BE2C (cell line): ENCODE measurements at places on chromosomes 7 and 10.
A peak's percentile ranks its signal among the peaks of the same experiment; 100 is the strongest.

GRCh38 chr7:112205343-112206237 lies 609 bp downstream of the DOCK4 start:
- peak; percentile 64 for DNase-seq

DNA sequence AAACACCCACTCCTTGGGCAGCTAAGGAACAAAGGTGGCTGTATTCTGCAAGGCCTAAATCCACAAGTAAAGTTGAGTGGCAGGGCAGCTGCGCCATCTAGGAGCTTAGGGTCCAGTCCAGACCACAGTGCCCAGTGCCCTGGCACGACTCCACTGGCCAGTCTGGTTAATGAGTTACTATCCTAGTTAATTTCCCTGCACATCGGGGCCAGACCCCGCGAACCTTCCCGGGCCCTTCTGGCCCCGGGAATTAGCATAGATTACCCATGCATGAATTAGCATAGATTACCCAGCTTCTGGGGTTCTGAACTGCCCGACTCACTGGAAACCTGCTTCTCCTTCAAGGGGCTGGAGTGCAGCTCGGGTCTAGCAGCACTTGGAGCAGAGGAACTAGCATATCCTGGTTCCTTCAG lies 3.2 kb upstream of the EMX2 start:
- no peak for DNase-seq

DNA sequence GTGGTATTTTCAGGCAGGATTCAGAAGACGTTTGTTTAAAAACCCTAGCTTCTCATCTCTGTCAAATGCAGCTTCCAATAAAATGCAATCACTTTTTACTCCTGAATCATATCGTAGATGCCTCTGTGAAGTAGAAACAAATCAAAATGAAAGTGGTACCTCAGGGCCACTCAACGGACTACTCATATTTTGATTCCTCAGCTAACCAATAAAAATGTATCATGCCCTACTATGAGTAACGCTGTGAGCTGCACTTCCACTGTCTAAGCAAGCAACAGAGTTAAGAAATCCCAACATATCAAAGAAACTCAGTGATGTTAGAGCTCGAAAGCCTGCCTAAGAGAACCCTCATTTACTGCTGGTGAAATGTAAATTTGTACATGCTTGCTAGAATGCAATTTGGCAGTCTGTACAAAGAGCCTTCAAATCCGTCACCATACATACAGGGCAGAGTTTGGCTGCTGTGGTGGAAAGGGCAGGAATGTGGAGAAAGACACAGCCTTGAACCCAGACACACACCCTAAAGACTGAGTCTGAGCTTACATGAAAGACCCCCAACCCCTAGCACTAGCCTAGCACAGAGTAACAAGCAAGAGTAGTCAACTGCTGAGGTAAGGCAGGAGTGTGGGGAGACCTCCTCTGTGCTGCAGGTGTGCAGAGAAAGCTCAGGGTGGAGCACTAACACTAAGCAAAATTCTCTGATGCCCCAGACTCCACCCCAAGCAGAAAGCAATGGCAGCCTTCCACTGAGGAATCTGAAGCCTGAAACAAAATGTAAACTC lies 151.5 kb downstream of the ANK3 start:
- peak; percentile 18 for DNase-seq

DNA sequence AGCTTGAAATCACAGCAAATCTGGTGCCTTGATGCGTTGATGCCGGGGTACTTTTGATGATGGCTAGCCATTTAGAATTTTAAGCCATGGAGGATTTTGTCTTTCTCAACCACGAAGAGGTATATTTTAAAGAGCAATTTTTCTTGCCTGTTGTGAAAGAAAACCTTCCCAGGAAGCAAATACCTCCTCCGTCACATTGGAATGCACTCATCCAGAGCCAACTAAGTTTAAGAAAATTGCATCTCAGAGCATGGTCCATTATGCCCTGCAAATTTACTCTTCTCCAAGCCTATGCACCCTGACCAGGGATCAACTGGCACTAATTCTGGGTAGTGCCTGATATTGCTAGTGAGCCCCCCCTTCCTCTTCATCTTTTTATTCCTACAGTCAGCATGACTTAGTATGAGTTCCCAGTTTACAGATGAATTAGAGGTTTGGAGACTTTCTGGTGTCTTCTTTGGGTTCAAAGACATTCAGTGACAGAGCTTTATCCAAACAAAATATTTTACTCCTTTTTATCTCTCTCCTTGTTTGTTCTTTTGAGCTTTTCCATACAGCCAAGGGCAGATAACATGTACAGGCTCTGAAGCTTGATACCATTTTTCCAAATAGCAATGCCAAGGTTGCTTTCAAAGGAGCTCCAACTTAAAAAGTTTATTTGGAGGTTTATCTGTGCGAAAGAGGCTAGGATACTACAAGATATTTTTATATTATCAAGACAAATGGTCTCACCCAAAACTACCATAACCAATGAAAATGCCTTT lies 56.6 kb upstream of the ANK3 start:
- no peak for DNase-seq

GRCh38 chr7:128407751-128408708 lies 1.8 kb downstream of the IMPDH1 start:
- DNase-seq = no peak

DNA sequence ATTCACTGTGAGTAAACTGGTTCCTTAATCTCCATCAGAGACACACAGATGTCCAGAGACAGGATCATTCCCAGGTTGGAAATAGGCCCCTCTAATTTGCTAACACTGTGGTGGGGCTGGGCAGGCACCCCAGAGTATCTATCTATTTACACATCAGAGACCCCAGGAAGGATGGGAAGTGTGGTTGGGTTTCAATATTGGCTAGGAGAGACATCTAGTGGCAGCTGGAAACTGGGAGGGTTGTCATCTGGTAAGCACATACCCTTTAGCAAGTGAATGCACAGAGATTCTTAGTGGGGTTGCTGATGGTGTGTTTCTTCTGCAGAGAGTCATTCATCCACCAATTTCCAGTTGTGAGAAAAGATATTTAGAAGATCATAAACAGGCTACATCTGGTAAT lies 36.0 kb upstream of the NRG3 start:
- no peak for DNase-seq

DNA sequence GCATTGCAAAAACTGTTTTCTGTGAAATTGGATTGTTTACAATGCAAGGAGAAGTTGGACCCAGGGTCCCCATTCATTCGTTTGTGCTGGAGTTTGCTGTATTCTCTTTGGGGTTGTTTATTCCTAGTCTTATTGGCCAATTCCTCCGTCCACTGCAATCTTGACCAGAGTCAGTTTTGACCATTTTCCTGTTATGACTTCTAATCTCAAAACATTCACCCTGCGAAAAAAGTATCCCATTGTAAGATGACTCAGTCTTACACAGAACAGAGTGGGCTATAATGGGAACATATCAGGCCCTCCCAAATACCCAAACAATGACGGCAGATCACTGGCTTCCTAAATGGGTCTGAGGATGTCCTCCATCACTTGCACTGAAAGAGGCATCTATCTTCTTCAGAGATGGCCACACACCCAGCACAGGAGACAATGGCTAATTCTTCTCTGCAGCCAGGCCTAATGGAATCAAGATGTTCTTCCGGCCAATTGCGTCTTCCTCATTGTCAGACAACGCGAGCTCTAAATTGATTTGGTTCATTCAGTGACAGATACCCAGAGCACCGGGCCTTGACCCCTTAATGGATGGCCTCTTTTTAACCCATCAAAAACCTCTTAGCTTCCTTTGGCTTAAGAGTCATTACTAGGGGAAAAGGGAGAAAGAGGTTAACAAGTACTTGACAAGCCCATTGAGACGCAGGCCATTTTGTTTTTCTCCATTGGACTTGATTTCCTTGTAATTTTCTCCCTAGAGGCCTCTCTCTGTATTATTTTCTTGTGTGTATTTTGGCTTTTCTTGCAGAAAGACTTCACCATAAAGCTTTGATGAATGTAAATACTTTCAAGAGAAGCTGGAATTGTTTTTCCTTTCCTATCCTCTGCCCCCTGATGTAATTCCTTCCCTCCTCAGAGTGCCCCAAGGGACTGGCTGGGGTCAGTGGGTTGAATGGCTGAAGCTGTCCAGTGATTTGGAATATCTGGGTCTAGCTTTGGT lies 129.6 kb downstream of the PRPF18 start:
- no peak for DNase-seq

GRCh38 chr10:119268871-119269506 lies 61.6 kb downstream of the GRK5 start:
- no peak for DNase-seq

- DNase-seq = no peak
Measured at GRCh38 chr10:90530521-90530920, 327.3 kb downstream of the HTR7 start.

GRCh38 chr7:75631711-75632110 lies 107.0 kb downstream of the HIP1 start:
- DNase-seq = no peak

- DNase-seq = no peak
Measured at GRCh38 chr10:81303656-81304055, 571.3 kb upstream of the NRG3 start.

DNA sequence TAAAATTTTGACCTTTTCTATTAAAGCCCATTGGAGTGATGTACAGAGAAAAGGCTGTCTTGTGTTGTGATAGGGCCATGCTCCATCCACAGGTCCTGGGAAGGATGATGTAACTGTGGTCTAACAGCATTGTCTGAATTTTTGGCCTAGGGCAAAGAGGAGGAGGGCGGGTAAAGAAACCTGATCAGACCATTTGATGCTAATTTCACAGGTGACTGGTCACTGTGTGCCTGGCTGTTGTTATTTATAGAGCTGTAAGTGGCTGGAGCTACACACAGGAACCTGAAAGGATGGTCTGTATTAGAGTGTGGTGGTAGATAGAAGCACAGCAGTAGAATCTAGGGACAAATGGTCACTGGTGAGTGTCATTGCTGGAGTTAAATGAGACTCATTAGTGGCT lies 182.1 kb downstream of the AUTS2 start:
- peak; percentile 71 for DNase-seq

DNA sequence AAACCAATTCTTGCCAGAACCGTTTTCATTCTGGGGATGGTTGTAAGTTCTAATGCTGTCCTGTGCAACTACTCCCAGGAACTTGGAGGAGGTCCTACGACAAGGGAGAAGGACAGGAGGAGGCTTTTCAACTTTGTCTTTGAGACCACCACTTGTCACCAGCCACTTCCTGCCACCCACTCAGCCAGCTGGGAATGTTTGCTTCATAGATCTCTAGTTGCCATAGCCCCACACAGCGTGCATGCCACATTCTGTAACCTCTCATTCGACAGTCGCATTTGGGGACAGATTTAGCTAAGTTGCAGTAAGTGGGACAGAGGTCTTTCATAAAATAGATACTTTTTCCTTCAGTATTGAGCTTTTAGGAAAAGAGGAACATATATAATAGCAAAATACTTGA lies 78.0 kb downstream of the TAF3 start:
- no peak for DNase-seq

GRCh38 chr10:59098387-59098786 lies 78.1 kb upstream of the PHYHIPL start:
- DNase-seq = peak; percentile 48

DNA sequence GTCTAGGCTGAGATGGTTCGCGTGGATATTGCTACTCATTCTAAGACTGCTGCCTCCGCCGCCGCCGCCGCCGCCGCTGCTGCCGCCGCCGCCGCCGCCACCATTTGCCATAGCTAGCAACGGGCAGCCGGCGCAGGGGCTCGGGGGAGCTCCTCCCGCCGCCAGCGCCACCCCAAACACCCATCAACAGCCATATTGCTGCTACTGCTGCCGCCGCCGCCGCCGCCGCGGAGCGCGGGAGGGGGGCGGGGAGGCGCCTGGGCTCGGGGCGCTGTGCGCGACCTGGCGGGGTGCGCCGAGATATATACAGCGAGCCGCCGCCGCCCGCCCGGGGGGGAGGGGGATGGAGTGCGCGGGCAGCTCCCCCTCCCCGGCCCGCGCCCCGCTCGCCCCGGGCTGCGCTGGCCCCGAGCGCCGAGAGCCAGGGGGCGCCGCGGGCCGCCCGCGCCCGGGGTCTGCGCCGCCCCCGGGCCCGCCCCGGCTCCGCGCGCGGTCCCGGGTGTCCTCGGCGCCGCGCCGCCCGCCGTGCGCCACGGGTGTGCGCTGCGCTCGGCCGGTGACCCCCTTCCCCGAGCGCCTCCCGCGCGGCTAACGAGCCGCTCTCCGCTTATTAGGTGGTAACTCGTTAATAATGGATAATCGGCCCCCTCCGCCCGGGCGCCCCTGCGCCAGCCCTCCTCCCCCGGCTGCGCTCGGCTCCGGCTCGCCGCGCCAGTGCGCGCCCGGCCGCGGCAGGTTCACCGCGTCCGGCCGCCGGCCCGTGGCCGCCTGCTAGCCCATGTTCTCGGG lies at the start of gene KCNMA1:
Gene KCNMA1, minus strand, starts transcription at position 277 of the 789 bp plus-strand sequence.
- DNase-seq = peak; percentile 45

DNA sequence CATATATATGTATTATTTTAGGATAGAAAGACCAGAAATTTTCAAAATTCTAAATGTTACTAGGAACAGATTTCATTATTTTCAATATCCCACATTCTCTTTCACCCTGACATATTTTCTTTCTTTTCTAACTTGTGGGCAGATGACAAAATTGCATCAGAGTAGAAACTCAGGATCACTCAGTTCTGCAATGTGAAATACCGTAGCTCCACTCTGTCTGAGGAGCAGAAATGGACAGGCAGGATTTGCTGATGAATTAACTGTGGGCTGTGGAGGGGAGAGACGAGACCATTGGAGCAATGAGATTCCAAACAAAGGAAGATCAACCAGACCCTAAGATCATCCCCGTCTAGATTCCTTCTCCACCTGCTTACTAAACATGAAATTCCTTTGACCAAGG lies 37.0 kb upstream of the SVOPL start:
- DNase-seq = no peak

- DNase-seq = no peak
Measured at GRCh38 chr7:75789361-75789924, 17.4 kb upstream of the CCL26 start.

DNA sequence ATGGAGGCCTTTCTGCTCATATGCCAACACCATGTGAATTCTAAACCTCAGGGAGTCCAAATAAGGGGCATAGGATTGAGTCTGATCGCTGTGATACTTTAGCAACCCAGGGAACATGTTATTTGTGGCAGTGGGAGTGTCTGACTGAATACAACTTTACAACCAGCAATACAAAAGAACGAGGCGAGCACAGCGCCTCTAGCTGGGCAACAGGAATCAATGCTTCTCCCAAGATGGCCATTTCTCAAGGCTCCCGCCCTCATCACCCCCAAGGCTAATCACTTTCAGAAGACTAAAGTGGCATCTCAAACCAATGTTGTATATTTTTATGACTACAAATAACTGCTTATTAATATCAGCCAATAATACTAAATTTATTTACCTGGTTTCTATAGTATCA lies 28.1 kb downstream of the YWHAG start:
- no peak for DNase-seq

DNA sequence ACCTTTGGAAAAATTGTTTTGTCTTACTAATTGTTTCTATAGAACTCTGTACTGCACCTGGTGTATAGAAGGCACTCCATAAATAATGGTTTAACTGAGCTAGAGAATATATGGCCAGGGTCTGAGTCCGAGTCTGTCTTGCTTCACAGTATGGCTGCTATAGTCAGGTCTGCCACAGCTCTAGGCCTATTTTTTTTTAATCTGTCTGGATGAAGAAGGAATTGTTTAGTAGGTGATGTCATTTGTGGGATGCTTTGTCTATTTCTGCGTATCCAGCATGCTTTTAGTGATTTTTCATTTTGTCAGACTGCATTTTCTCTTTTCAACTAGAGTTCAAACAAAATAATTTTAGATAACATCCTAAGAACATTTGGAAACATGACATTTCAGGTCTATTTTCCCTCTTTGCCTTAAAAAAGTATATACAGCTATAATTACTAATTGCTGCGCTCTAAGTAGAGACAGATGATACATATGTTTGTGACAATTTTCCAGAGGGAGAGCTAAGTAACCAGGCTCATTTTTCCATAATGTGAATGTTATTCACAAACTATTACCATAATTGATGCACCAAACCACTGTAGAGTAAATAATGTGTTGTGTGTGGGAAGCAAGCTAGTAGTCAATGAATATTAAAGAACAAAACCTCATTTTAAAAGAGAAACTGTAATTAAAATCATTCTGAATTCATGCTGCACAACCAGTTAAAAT lies 361.7 kb downstream of the AUTS2 start:
- DNase-seq = no peak
